Immature natural killer cell (primary cell): ENCODE measurements at places on chromosomes 16 and 17. TPM values are rescaled to one million over a fixed set of nuclear protein-coding genes. Genes with fewer than 3 reads are reported as not detected.

The DPEP1 gene
- not detected for polyA plus RNA-seq

GRCh38 chr16:54171626-54172537, 114.7 kb downstream of the IRX3 start:
- no peak for DNase-seq

The MYH10 gene
- 0.38 TPM for polyA plus RNA-seq

The FSCN2 gene
- polyA plus RNA-seq = 0.23 TPM

DNA sequence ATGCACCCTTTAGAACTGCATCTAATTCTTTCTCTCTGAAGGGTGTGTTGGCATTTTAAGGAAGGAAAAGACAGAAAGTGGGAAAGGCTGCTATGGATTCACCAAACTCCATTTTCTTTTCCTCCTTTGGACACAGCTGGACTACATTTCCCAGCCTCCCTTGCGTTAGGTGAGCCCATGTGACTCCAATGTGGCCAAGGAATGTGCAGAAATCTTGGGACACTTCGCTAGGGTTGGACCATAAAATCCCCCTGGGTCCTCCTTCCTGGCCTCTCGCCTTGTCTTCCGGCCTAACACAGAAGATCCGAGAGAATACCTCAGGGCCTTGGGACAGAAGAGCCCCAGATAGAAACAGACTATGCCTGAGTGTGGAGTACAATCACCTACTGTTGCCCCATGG, 56.3 kb downstream of the ABCC12 start:
- DNase-seq = no peak
